Activated CD8-positive, alpha-beta memory T cell treated with anti-CD3 and anti-CD28 coated beads for 24 hours (primary cell): ENCODE measurements at places on chromosomes 12 and 14.

GRCh38 chr14:82341261-82341810, 807.7 kb upstream of the SEL1L start:
- no peak for DNase-seq

DNA sequence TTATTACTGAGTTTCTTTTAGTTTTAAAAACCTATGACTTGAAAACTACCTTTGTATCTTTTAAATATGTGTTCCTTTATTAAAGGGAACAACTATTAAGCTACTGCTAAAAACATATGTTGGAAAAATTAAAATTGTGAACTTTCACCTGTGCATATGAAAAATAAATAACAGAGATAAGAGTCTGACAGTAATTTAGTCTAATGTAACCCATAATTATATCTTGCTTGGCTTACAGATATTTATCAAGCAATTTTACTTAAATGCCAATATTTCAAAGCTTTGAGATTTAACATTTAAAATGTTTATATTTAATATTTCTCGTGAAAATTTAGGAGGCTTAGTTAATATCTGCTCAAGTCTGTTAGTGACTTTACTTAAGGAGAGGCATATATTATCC, 309.8 kb downstream of the CCER1 start:
- DNase-seq, result no peak

DNA sequence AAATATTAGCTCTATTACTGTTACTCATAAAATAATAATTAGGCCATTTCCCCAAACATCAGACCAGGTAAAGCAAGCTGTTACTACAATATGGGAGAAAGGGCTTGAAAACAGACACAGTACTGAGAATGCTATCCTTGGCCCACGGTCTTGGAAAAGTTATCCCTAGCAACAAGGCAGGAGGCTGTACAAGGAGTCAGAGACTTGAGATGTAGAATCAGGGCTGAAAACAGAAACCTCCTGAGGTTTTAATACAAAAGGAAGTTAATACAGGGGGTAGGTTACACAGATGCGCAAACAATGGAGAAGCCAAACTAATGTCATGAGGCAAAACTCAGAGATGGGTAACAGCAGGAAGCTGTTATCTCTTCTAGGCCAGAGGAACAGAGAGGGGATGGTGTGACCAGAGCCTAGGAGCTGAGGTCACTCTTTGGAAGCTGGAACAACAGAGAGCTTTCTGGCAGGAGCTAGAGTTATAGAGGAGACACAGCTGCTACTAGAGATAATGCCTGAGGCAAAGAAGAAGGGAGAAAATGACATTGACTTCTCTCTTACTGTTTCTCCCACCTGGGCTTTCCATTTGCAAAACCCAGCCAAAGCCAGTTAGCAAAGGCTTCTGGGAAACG, 248.8 kb downstream of the SUDS3 start:
- DNase-seq, result no peak

- peak; percentile 71 for DNase-seq
Observed at GRCh38 chr12:54286042-54287030, 5.8 kb downstream of the HNRNPA1 start.

- no peak for DNase-seq
Observed at GRCh38 chr14:31745741-31746140, 184.5 kb downstream of the NUBPL start.

DNA sequence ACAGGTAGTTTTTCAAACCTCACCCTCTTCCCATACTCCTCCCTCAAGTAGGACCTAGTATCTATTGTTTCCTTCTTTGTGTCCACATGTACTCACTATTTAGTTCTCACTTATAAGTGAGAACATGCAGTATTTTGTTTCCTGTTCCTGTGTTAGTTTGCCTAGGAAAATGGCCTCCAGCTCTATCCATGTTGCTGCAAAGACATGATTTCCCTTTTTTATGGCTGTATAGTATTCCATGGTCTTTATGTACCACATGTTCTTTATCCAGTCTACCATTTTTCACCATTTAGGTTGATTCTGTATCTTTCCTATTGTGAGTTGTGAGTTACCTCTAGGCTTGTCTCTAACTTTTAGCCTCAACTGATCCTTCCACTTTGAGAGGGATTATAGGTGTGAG, 310.7 kb downstream of the PRKD1 start:
- no peak for DNase-seq

- DNase-seq, result no peak
Observed at GRCh38 chr12:26369588-26369987, 174.2 kb downstream of the SSPN start.

DNA sequence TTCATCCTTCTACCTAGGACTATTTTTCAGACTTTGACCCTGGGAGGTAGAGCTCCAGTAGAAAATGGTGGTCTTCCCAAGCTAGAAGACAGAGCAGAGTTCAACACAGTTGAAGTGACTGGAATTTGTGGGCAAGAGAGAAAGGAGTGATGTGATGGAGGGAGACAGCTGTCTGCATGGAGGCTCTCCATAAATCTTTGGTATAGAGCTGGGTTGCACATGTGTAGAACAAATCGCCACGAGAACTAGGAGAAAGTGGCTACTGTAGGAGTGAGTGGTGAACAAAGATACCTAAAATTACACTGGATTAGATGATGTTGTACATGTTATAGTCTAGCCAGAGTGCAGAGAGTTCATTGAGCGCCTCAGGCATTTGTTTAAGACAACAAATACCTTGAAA, 14.5 kb downstream of the GPR135 start:
- no peak for DNase-seq

DNA sequence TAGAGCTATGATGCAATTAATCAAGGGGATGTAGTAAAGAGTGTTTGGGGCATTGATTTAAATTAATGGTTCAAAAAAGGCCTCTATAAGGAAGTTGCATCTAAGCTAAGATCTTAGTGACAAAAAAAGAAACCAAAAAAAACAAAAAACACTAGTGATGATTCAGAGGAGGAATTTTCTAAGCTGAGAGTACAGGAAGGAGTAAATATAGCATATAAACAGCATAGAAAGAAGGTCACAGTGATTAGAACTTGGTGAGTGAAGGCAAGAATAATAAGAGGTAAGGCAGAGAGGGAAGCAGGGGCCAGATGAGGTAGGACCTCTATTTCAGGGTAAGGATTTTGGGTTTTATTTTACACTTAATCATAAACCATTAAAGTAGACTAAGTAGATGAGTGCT, 48.0 kb upstream of the PDZRN4 start:
- DNase-seq, result no peak
